Fibroblast of lung (primary cell): ENCODE measurements at places on chromosomes 1 and 21. TPM values are rescaled to one million over a fixed set of nuclear protein-coding genes. Genes with fewer than 3 reads are reported as not detected.

The THEMIS2 gene
- 4.0 and 6.0 TPM in 2 replicates for polyA plus RNA-seq

The ZNF683 gene
- not detected in 2 replicates for polyA plus RNA-seq

The FCMR gene
- 1.5 and 4.3 TPM in 2 replicates for polyA plus RNA-seq

- DNase-seq, result peak; percentile 87
Observed at GRCh38 chr1:39102537-39103327, 76.6 kb downstream of the NDUFS5 start.

- DNase-seq, result peak; percentile 61
Observed at GRCh38 chr1:1033009-1033587, 13.2 kb downstream of the AGRN start.

GRCh38 chr1:47403321-47403910 lies 12.7 kb upstream of the FOXE3 start:
- DNase-seq, result no peak

- peak; percentile 72 for DNase-seq
Observed at GRCh38 chr1:24694380-24694843, 50.8 kb upstream of the CLIC4 start.

DNA sequence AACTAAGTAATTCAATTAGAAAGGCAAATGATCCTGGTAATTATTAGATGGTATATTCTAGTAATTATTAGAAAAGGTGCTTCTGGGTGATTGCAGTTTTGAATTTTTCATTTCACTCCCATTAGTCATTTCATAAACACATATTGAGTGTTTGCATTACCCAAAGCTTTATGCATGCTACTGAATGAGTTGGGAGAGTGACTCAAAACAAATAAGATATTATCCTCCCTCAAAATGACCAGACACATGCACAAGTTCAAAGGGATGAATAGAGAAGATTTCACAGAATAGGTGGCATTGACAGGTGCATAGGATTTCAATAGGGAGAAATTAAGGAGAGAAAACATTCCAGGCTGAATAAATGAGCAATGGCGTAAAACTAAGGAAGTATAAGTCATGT lies 84.7 kb downstream of the PHTF1 start:
- peak; percentile 14 for DNase-seq

- no peak for DNase-seq
Observed at GRCh38 chr1:98490099-98490498, 171.4 kb upstream of the SNX7 start.

- no peak for DNase-seq
Observed at GRCh38 chr1:228072658-228073043, 9.9 kb upstream of the ARF1 start.

GRCh38 chr1:67274623-67275325 lies 32.9 kb upstream of the IL12RB2 start:
- DNase-seq, result no peak

- DNase-seq, result peak; percentile 70
Observed at GRCh38 chr1:218371927-218372672, 27.0 kb downstream of the TGFB2 start.

- no peak for DNase-seq
Observed at GRCh38 chr1:227424953-227425352, 106.7 kb upstream of the CDC42BPA start.

GRCh38 chr1:104120525-104120924 lies 370.8 kb downstream of the AMY1C start:
- DNase-seq, result no peak

- peak; percentile 89 for DNase-seq
Observed at GRCh38 chr1:78114034-78114956, 68.5 kb downstream of the GIPC2 start.
